ENCODE measurements at places on chromosomes 5 and 9.

- peak; percentile 51 for DNase-seq
Observed at GRCh38 chr5:157312492-157312891, 46.6 kb downstream of the CYFIP2 start.

GRCh38 chr5:170223906-170224305, 8.9 kb upstream of the C5orf58 start:
- DNase-seq, result no peak

DNA sequence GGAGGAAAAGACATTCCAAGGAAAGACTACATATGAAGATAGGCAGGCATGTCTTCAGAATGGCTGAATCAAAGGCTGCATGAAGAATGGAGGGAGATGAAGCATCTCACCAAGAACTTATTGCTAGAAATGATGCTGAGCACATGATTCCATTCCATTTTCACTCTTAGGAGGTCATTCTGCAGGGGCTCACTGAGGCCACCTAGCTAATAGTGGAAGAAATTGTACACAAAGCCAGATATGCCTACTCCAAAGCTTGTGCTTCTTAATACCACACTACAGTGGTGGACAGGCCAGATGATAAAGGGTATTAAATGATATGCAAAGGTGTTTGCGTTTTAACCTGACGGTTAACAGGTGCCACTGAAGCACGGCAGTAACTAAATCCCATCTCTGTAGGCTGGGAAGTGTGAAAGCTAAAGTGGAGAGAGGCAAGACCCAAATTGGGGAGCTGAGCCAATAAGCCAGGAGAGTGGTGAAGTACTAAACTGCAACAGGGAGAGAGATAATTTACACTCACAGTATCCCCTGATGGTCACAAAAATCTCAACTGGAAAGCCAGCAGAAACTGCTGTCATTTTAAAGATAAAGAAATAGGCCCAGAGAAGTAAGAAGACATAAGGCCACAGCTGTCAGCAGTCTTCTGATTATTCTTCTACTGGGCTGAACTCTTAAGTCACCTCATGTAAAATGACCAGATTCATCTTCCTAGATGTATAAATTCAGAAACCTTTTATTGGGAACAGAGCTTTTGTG, 14.6 kb downstream of the NDUFA8 start:
- no peak for DNase-seq

DNA sequence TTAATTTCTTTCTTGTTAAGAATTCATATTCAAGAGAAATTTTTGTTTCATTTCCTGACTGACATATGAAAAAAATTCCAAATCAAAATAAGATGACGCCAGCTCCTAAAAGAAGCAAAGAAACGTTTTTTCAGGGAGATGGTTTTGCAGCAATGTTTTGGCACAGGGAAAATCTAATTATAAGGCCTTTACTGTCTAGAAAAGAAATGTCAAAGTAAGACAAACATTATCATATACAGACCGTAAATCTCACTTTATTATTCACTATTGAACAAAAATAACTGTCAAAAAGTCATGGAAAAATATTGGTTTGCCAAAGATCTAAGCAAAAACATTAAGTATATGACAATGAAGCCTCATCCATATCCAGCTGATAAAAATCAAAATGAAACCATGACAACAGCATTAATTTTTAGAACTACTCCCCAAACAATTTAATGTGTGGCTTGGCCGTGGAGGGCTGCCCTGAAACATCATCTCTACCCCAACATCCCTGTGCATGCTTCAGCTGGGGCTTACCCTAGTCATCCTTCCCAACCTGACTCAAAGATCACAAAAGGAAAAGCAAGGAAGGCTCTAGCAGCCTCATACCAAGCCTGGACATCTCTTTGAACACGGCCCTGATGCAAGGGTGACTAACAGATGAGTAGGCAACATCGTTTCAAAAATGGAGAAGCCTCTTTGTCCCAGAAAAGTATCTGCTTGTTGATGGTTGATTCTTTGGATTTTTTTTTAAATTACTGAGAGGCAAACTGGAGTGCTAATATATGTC, 95.6 kb downstream of the ARSB start:
- DNase-seq, result no peak

GRCh38 chr5:137252512-137252911, 246.6 kb downstream of the SPOCK1 start:
- no peak for DNase-seq

Measured in stimulated activated CD4-positive, alpha-beta T cell treated with anti-CD3 and anti-CD28 coated beads, Interleukin-4, amount 100 ng/mL, for 48 hours (primary cell).